K562 (cell line): ENCODE measurements at places on chromosomes 6 and 20. TPM values are rescaled to one million over a fixed set of nuclear protein-coding genes. Genes with fewer than 3 reads are reported as not detected.

GRCh38 chr6:110360676-110361075 lies 2.5 kb upstream of the METTL24 start:
- H3K4me1 ChIP-seq = no peaks in the 10 kb centered on the region
- H3K36me3 ChIP-seq = no peaks in the 10 kb centered on the region
- DNase-seq = no peak
- H3K27me3 ChIP-seq = peaks cover 25% of the 10 kb centered on the region; the same call in 2 of the 3 replicates

CD40 gene
- 2.3 and 2.9 TPM in 2 replicates for polyA plus RNA-seq

- H3K36me3 ChIP-seq = peaks cover 23% of the 10 kb centered on the region
- peaks cover 8% of the 10 kb centered on the region for H3K27me3 ChIP-seq
- DNase-seq = peak; percentile 27
- peaks cover 29% of the 10 kb centered on the region for H3K4me1 ChIP-seq
- peak overlapping the region; percentile 65 for H3K4me3 ChIP-seq
- H3K27ac ChIP-seq = peak overlapping the region; percentile 57; the same call in 2 of the 3 replicates
These were observed 1.9 kb downstream of the RRBP1 start for GRCh38 chr20:17679941-17680835.

DNA sequence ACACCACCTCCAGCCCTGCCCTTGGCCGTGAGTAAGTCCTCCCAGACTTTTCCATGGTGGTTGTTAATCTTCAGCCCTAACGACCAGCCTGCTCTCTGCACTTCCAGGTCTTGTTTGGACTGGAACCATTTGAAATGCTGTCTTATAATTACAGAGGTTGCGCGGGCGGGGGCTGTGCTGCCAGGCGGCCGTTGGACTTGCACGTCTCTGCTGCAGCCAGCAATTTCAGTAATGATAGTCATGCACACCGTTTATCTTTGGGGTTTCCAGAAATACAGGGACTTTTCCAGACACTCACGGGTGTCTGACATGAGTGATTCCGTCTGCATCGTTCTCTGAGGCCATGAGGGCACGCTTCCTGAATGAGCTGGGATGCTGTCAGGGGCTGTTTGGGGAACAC lies 118.2 kb downstream of the BMP7 start:
- DNase-seq = no peak
- no peaks in the 10 kb centered on the region for H3K4me1 ChIP-seq
- H3K4me3 ChIP-seq = no peak overlapping the region
- H3K36me3 ChIP-seq = no peaks in the 10 kb centered on the region
- H3K27me3 ChIP-seq = peaks cover 33% of the 10 kb centered on the region

- H3K27me3 ChIP-seq = no peaks in the 10 kb centered on the region
- peaks cover 39% of the 10 kb centered on the region for H3K4me1 ChIP-seq
- no peak within 1 kb of the TSS; the same call in 2 of the 3 replicates for H3K27ac ChIP-seq
- no peak for DNase-seq
These were observed at the start of gene EGFL8 for GRCh38 chr6:32164295-32164694. Gene EGFL8 (plus strand): TSS chr6:32164595. CDS start chr6:32166166, 1,571 bp downstream.

CST4 gene
- polyA plus RNA-seq = not detected in 2 replicates

GRCh38 chr6:79913369-79913768 lies 34.0 kb downstream of the ELOVL4 start:
- H3K27ac ChIP-seq = no peak overlapping the region
- no peaks in the 10 kb centered on the region for H3K36me3 ChIP-seq
- DNase-seq = no peak
- H3K4me1 ChIP-seq = no peaks in the 10 kb centered on the region
- no peak overlapping the region for H3K4me3 ChIP-seq

- peaks cover 29% of the 10 kb centered on the region for H3K27me3 ChIP-seq
- H3K36me3 ChIP-seq = no peaks in the 10 kb centered on the region
- no peak overlapping the region for H3K27ac ChIP-seq
- H3K4me1 ChIP-seq = peaks cover 4% of the 10 kb centered on the region; the same call in 1 of the 2 replicates
- DNase-seq = no peak
These were observed 197.3 kb upstream of the EXOC2 start for GRCh38 chr6:890201-890600.

- no peak for DNase-seq
These were observed 630.6 kb downstream of the GRIK2 start for GRCh38 chr6:102023977-102024657.

C6orf58 gene
- polyA plus RNA-seq = not detected in 2 replicates

DNA sequence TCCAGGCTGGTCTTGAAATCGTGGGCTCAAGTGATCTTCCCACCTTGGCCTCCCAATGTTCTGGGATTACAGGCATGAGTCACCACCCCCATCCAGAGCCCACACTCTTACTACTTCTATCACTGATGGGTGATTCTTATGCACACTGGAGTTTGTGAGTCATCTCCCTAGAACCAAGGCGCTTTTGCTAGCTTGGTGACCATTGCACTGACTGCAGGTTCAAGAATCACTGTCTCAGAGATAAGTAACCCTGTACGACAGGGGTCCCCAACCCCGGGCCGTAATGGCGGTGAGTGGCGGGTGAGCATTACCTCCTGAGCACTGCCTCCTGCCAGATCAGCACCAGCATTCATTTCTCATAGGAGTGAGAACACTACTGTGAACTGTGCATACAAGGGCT lies 118.8 kb downstream of the MAP3K7 start:
- H3K4me3 ChIP-seq = no peak overlapping the region
- peak; percentile 48 for DNase-seq
- no peaks in the 10 kb centered on the region for H3K36me3 ChIP-seq
- peaks cover 53% of the 10 kb centered on the region for H3K4me1 ChIP-seq
- H3K27ac ChIP-seq = no peak overlapping the region; the same call in 2 of the 3 replicates
- H3K27me3 ChIP-seq = no peaks in the 10 kb centered on the region

DNA sequence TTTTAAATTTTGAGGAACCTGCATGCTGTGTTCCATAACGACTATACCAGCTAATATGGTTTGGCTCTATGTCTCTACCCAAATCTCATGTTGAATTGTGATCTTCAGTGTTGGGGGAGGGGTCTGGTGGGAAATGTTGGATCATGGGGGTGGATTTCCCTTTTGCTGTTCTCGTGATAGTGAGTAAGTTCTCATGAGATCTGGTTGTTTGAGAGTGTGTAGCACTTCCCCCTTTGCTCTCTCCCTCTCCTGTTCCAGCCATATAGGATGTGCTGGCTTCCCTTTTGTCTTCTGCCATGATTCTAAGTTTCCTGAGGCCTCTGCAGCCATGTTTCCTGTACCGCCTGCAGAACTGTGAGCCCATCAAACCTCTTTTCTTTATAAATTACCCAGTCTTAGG lies 61.8 kb upstream of the NEDD9 start:
- H3K4me3 ChIP-seq = no peak overlapping the region
- H3K27me3 ChIP-seq = peaks cover 13% of the 10 kb centered on the region
- no peaks in the 10 kb centered on the region for H3K36me3 ChIP-seq
- H3K4me1 ChIP-seq = no peaks in the 10 kb centered on the region
- no peak for DNase-seq

- H3K27me3 ChIP-seq = no peaks in the 10 kb centered on the region
- no peak for DNase-seq
- no peaks in the 10 kb centered on the region for H3K36me3 ChIP-seq
- H3K4me1 ChIP-seq = peaks cover 4% of the 10 kb centered on the region; the same call in 2 of the 3 replicates
These were observed 19.2 kb upstream of the MRPS10 start for GRCh38 chr6:42236682-42237473.

- H3K27ac ChIP-seq = no peak overlapping the region
- H3K27me3 ChIP-seq = no peaks in the 10 kb centered on the region
- H3K4me3 ChIP-seq = no peak overlapping the region
- H3K4me1 ChIP-seq = no peaks in the 10 kb centered on the region
- no peaks in the 10 kb centered on the region for H3K36me3 ChIP-seq
These were observed 60.0 kb downstream of the PRL start for GRCh38 chr6:22236626-22237414.

DNA sequence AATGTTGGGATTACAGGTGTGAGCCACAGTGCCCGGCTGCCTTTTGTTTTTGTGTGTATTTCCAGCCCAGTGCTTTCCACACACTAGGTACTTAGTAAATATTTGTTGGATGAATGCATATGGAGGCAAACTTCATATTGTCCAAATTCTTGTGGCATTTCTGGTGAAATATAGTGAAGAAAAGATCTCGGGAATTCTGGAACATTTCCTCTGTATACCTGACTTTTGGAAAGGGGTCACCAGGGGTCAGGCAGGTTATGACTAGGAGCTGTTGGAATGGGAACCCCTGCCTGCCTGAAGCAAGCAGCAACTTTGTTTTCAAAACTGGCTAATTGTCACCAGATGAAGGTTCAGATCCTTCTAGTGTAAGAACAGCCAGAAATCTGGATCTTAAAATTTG lies 12.1 kb upstream of the SCP2D1 start:
- no peak for DNase-seq
- H3K4me1 ChIP-seq = no peaks in the 10 kb centered on the region
- H3K27me3 ChIP-seq = no peaks in the 10 kb centered on the region
- no peak overlapping the region for H3K4me3 ChIP-seq

DNA sequence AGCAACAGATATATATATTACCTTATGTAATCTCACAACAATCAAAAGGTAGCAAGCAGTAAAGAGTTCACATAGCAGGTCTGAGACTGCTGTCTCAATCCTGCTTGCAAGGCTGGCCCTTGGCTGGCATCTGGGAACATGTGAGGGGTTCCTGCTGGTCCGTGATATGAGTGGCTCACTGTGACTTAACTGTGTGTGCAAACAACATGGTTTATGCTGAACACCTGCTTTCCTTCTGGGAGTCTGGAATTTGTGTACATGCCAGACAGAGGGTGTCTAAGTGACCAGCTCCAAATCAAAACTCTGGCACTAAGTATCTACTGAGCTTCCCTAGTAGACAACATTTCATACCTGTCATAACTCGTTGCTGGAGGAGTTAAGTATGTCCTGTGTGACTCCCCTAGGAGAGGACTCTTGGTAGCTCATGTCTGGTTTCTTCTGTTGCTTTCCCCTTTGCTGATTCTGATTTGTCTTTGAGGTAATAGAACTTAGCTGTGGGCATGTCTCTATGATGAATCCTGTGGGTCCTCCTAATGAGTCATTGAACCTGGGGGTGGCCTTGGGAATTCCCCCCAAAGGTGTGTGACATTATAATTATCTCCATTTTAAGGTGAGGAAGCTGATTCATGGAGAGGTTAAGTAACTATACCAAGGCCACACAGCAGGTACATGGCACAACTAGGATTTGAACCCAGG lies 131.6 kb upstream of the NEDD9 start:
- H3K4me1 ChIP-seq = no peaks in the 10 kb centered on the region
- H3K27me3 ChIP-seq = no peaks in the 10 kb centered on the region
- no peak overlapping the region for H3K4me3 ChIP-seq
- DNase-seq = no peak
- no peaks in the 10 kb centered on the region for H3K36me3 ChIP-seq

DNA sequence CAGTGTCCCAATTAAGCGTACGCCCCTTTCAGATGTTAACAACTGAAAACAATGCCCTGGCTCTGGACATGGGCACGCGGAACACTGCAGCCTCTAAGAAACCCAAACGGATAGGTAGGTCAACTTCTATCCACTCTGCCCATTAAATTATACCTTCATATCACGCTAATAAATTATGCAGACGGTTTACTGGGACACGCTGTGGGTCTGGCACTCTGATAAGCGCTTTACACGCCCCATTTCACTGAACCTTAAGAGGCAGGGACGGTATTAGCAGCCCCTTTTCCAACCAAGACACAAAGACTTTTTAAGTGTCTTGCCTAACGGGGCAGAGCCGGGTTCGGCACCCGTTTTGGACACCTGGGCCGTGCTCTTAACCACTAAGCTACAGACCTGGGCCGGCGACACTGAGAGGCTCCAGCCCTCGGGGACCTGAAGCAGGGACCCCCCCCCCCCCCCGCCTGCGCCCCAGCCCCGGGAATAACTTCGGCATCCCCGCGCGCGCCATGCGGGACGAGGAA lies 744 bp downstream of the STAU1 start:
- peak overlapping the region; percentile 88 for H3K4me3 ChIP-seq
- H3K36me3 ChIP-seq = peaks cover 13% of the 10 kb centered on the region; the same call in 1 of the 3 replicates
- no peak for DNase-seq
- H3K27ac ChIP-seq = peak overlapping the region; percentile 90
- no peaks in the 10 kb centered on the region for H3K27me3 ChIP-seq

BEND3 gene
- polyA plus RNA-seq = 2.5 and 3.5 TPM in 2 replicates

- no peak overlapping the region for H3K4me3 ChIP-seq
- DNase-seq = no peak
- H3K27ac ChIP-seq = no peak overlapping the region
- H3K27me3 ChIP-seq = peaks cover 5% of the 10 kb centered on the region; the same call in 1 of the 2 replicates
- H3K36me3 ChIP-seq = no peaks in the 10 kb centered on the region
These were observed 59.1 kb upstream of the KCNK16 start for GRCh38 chr6:39381550-39382140.

- no peaks in the 10 kb centered on the region; the same call in 1 of the 2 replicates for H3K4me1 ChIP-seq
- H3K4me3 ChIP-seq = no peak overlapping the region
- H3K27me3 ChIP-seq = no peaks in the 10 kb centered on the region
- H3K27ac ChIP-seq = no peak overlapping the region
- H3K36me3 ChIP-seq = no peaks in the 10 kb centered on the region
These were observed 6.2 kb downstream of the RALGAPA2 start for GRCh38 chr20:20706285-20706684.

- H3K4me1 ChIP-seq = no peaks in the 10 kb centered on the region
- H3K27ac ChIP-seq = no peak overlapping the region
- H3K27me3 ChIP-seq = no peaks in the 10 kb centered on the region
- H3K36me3 ChIP-seq = no peaks in the 10 kb centered on the region
- no peak overlapping the region for H3K4me3 ChIP-seq
These were observed 198.4 kb downstream of the HAO1 start for GRCh38 chr20:7741866-7742265.

ZNFX1 gene
- 7.2 and 7.6 TPM in 2 replicates for polyA plus RNA-seq

GSTA2 gene
- polyA plus RNA-seq = 0.08 and 0.13 TPM in 2 replicates

DNA sequence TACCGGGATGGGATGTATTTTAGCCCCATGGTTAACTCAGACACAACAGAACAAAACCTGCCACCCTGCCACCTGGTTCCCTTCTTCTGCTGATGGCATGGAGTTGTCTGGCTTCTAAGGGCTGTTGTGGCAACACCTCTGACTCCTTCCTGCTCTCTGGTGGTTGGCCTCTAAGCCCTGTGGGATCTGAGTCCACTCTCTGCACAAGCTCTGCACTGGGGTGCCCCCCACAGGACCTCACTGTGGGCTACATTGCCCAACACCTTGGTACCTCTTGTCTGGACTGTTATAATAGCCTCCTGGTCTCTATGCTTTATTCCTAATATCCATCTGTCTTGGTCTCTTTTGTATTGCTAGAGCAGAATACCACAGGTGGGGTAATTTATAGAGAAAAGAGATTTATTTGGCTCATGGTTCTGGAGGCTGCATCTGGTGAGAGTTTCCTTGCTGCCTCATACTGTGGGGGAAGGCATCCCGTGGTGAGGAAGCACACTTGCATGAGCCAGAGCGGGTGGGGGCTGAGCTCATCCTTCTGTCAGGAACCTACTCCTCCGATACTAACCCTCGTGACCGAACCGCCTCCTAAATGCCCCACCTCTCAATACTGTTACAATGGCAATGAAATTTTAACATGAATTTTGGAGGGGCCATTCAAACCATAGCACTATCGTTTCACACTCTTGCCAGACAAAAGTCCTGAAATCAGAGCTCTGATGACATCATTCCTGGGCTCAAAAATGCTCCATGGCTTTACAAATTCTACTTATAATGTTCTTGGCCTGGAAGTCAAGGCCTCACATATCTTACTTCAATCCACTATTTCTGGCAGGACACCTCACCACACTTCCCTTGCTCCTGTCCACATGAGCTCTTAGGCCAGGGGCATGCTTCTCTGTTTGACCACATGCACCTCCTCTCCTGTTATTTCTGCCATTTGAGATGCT lies 127.2 kb downstream of the PAX1 start:
- DNase-seq = no peak
- H3K27me3 ChIP-seq = no peaks in the 10 kb centered on the region
- H3K4me1 ChIP-seq = no peaks in the 10 kb centered on the region

GRCh38 chr20:41365777-41366545 lies 657 bp downstream of the EMILIN3 start:
- no peaks in the 10 kb centered on the region for H3K4me1 ChIP-seq
- H3K27me3 ChIP-seq = peaks cover 37% of the 10 kb centered on the region; the same call in 2 of the 3 replicates
- H3K27ac ChIP-seq = no peak overlapping the region
- no peak overlapping the region for H3K4me3 ChIP-seq

- peaks cover 8% of the 10 kb centered on the region; the same call in 2 of the 3 replicates for H3K4me1 ChIP-seq
- no peak for DNase-seq
- H3K4me3 ChIP-seq = no peak overlapping the region
- H3K27me3 ChIP-seq = no peaks in the 10 kb centered on the region
- peaks cover 11% of the 10 kb centered on the region; the same call in 1 of the 3 replicates for H3K36me3 ChIP-seq
These were observed 125.7 kb downstream of the TCP11 start for GRCh38 chr6:35015476-35015875.
